ENCODE measurements at places on chromosomes 1 and 21. TPM values are rescaled to one million over a fixed set of nuclear protein-coding genes. Genes with fewer than 3 reads are reported as not detected.

DNA sequence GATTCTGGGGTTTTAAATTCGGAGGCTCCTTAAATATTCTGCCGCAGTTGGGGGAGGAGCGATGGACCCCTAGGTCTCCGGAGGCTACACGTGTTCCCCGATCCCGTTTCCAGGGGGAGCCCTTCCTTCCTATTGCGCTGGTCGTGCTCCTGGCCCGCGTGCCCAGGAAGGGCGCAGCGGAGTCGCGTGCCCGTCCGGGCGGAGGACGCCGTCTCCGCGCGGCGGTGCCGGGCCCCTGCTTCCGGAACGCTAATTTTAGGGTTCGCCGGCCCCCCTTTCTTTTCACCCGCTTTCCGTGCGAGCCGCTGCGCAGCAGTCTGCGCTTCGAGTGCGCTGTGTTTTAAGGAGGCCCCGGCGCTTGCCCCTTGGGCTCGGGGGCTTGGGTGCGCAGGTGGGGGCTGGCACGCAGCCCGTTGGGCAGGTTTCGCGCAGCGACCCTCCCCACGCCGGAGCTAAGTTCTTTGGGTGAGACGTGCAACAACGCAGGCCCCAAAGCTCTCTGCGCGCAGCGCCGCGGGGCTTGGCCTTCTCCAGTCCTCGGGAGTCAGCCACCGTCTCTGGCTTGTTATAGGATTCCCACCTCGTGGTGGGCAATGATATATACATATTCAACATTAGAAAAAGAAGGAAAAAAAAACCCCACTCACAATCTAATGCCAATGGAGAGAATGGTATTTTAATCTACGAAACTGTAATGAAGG is 43.5 kb upstream of the DNAJC6 start:
- peak overlapping the region; percentile 57 for H3K4me3 ChIP-seq
- H3K27ac ChIP-seq = no peak overlapping the region
- no peaks in the 10 kb centered on the region for H3K27me3 ChIP-seq
- H3K4me1 ChIP-seq = peaks cover 14% of the 10 kb centered on the region

SERPINC1 gene
- total RNA-seq = not detected

TMIGD3 gene
- total RNA-seq = not detected

SHISAL2A gene
- total RNA-seq = 16.7 TPM

DNA sequence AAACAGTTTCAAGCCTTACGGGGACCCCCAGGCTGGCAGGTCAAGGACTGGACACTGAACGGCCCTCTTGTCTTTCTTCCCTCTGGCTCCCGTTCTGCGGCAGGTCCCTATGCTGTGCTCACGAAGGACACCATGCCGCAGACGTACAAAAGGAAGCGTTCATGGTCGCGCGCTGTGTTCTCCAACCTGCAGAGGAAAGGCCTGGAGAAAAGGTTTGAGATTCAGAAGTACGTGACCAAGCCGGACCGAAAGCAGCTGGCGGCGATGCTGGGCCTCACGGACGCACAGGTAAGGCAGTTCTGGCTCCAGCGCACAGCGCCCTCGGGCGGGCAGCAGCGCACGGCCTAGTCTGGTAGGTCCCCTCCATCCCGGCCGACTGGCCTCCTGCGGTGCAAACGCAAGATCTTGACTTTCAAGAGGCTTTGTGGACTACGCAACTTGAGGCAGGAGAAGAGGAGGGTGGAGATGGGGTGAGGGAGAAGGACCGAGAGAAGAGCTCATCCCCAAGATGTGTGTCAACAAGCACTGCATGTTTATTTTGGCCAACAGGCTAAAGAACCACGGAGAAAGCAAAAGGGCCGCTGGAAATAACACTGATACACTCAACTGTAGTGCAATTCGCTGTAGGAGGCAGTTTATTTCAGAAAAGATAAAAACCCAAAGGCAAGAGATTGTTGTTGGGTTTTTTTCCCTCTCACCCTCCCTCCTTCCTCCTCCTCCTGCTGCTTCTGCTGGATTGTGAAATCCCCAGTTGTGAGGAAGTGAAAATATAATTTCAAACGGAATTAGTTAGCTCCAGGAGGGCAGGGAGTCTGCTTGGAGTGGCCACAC is 3.0 kb downstream of the HLX start:
- H3K4me3 ChIP-seq = no peak overlapping the region
- H3K4me1 ChIP-seq = peaks cover 18% of the 10 kb centered on the region
- no peaks in the 10 kb centered on the region for H3K36me3 ChIP-seq
- no peak overlapping the region for H3K27ac ChIP-seq

GRCh38 chr1:33460947-33461629 is 11.4 kb upstream of the ZSCAN20 start:
- H3K36me3 ChIP-seq = no peaks in the 10 kb centered on the region
- H3K27me3 ChIP-seq = peaks cover 3% of the 10 kb centered on the region
- H3K4me3 ChIP-seq = no peak overlapping the region
- no peak overlapping the region for H3K27ac ChIP-seq
- no peak for DNase-seq

DNA sequence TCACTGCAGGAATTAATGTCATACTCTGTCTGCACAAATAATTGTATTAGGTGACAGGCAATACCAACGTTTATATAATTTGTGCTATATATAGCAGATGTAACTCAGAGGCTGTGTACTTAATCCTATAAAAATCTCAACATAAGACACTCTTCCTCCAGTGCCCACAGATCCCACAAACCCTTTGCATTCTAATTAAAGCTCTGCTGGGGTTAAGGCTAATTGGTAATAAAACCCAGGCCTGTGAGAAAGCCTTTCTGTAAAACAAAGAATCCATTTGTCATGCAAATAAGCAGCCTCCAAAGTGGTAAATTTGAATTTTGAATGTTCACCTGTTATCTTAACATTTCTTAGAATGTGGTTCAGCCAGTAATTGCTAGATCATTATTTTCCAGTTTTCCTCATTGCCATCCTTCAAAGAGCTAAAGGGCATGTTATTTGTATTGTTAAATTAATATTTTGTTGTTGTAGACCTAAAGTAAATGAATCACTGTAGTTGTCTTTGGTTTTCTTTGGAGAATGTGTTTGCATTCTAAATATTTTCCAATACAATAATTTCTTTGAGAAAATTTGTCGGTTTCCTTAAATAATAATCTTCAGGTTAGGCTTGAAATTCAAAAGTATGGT is 46.3 kb upstream of the PRDX6 start:
- H3K27ac ChIP-seq = no peak overlapping the region
- no peak for DNase-seq
- H3K4me1 ChIP-seq = peaks cover 17% of the 10 kb centered on the region
- no peaks in the 10 kb centered on the region for H3K27me3 ChIP-seq
- H3K4me3 ChIP-seq = no peak overlapping the region

DNA sequence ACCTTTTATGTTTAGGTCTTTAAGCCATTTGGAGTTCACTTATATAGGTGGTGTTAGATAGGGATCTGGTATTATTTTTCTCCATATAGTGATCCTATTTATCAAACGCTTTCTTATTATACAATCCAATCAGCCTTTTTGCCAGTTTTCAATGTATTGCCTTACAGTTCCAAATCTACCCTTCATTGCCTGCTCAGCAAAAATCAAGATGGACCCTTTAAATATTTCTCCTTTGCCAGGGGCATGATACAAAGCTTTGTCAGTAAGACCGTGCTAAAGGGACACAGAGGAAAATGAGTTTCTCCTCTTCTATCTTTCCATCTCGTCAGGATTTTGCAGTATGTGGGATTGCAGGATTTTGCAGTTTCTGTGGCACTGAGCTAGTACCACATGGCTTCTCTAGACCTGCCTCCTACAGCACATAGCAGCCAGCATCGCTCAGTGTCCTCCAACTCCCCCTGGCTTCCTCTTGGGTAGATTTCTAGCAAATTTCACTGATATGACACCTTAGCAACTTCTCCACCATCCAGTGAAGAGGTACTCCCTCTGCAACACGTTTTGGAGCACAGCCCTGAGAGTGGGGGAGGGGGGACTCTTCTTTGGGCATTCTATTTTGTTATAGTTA is 22.5 kb upstream of the CAP1 start:
- no peak overlapping the region for H3K27ac ChIP-seq
- no peaks in the 10 kb centered on the region for H3K27me3 ChIP-seq
- DNase-seq = no peak

BARHL2 gene
- total RNA-seq = not detected

DNA sequence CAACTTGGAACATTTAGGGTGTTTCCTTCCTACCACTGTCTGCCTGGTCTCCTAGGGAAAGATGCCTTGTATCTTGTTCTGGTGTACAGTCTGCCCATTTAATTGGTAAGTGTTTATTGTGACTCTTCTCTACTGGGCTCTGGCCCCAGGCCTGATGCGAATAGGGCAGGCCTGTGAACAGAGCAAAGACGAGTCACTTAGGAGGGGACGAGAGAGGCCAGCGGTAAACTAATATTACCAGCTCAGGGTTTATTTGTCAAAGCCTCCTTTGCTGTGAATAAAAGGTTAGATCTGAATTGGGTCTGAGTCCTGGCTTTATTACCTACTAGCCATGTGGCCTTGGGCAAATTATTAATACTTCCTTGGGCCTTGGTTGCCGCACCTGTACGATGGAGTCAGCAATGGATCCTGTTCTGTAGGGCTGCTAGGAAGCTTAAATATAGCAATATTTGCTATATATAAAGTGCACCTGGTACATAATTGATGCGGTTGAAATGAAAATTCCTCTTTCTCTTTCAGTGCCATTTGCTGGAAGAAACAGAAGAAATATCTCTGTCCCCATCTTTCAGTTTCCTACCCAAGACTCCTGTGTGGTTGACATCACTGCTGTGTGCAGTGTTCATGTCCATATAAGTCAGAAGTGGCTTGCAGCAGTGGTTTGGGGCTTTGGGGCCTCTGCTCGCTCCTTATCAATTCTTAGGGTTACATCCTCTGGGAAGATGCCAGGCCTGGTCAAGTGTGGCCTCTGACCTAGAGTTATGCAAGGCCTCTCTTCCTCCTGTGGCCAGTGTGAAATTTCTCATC is 32.4 kb downstream of the MAPKAPK2 start:
- H3K36me3 ChIP-seq = no peaks in the 10 kb centered on the region
- peak overlapping the region; percentile 41 for H3K27ac ChIP-seq
- H3K27me3 ChIP-seq = no peaks in the 10 kb centered on the region
- H3K4me1 ChIP-seq = peaks cover 76% of the 10 kb centered on the region
- peak overlapping the region; percentile 13 for H3K4me3 ChIP-seq

DNA sequence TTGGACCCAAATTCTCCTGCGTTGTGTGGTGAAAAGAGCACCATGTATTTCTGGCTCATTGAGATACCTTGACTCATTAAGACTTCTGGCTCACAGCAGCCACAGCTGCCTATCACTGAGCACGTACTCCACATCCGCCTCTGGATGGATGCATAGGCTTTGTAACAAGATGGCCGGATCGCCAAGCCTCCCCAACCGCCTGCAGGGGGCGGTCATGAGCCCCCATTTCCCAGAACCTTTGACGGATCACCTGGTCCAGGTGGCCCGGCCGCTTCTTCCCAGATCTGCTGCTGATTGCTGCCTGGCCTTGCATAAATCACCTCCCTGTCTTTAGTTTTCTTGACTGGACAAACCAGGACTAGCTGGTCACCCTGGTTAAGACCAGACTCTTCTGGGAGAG is 156.5 kb upstream of the KLHDC7A start:
- H3K27me3 ChIP-seq = no peaks in the 10 kb centered on the region
- H3K27ac ChIP-seq = no peak overlapping the region
- H3K36me3 ChIP-seq = no peaks in the 10 kb centered on the region
- H3K4me1 ChIP-seq = no peaks in the 10 kb centered on the region
- no peak overlapping the region for H3K4me3 ChIP-seq

GRCh38 chr1:230011333-230012092 is 55.5 kb upstream of the GALNT2 start:
- H3K27ac ChIP-seq = no peak overlapping the region
- no peaks in the 10 kb centered on the region for H3K36me3 ChIP-seq
- H3K4me1 ChIP-seq = no peaks in the 10 kb centered on the region

- DNase-seq = no peak
- no peak overlapping the region for H3K4me3 ChIP-seq
- no peak overlapping the region for H3K27ac ChIP-seq
- no peaks in the 10 kb centered on the region for H3K27me3 ChIP-seq
These were observed 29.5 kb upstream of the CLSTN1 start for GRCh38 chr1:9853249-9853595.

DNA sequence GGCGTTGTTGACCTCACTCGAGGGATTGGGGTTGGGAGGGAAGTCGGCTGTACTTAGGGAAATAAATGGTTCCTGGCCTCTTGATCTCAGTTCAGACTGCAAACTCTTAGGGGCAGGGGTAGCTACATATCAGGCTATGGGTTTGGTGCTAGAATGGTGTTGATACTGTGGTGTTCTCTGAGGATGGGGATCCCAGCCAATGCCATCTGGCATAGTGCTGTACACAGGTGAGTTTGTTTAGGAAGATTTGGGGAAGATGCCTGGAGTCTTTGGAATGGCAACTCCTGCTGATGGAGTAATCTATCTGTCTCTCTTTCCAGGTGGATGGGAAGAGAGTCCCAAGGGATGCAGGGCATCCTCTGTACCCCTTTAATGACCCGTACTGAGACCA is 14.3 kb upstream of the NASP start:
- H3K27ac ChIP-seq = no peak overlapping the region
- H3K36me3 ChIP-seq = peaks cover 31% of the 10 kb centered on the region
- no peak overlapping the region for H3K4me3 ChIP-seq
- no peaks in the 10 kb centered on the region for H3K4me1 ChIP-seq
- DNase-seq = no peak

DNA sequence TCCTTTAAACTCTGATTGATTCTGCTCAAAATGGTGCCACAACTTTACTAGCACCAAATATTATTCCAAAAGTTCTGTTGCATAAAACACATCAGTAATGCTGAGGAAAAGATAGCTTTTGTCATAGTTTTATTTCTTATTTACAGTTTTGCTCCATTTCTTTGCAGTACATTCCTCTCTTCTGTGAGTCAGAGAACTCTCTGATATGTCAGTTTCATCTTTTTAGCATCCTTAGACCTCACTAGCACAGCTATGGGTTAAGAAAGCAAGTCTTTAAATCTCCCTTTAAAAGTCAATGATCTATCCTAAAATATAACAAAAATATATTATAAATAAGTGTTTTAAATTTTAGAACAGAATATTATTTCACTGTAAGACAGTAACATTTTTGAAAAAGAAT is 356.6 kb upstream of the SNX7 start:
- no peak overlapping the region for H3K27ac ChIP-seq
- no peaks in the 10 kb centered on the region for H3K36me3 ChIP-seq
- no peaks in the 10 kb centered on the region for H3K27me3 ChIP-seq
- DNase-seq = no peak

GRCh38 chr1:165355977-165356811 is at the start of gene LMX1A:
LMX1A (minus strand) TSS chr1:165356715; CDS start chr1:165355559, 1,156 bp downstream.
- H3K4me1 ChIP-seq = no peaks in the 10 kb centered on the region
- H3K27me3 ChIP-seq = peaks cover 30% of the 10 kb centered on the region
- DNase-seq = no peak
- H3K36me3 ChIP-seq = no peaks in the 10 kb centered on the region
- H3K27ac ChIP-seq = no peak within 1 kb of the TSS

CELA3B gene
- not detected for total RNA-seq
